ENCODE measurements at places on chromosomes 4 and X. TPM values are rescaled to one million over a fixed set of nuclear protein-coding genes. Genes with fewer than 3 reads are reported as not detected.

- ATAC-seq, result no peak
Observed at GRCh38 chrX:149060921-149061320, 444.2 kb downstream of the IDS start.

DNA sequence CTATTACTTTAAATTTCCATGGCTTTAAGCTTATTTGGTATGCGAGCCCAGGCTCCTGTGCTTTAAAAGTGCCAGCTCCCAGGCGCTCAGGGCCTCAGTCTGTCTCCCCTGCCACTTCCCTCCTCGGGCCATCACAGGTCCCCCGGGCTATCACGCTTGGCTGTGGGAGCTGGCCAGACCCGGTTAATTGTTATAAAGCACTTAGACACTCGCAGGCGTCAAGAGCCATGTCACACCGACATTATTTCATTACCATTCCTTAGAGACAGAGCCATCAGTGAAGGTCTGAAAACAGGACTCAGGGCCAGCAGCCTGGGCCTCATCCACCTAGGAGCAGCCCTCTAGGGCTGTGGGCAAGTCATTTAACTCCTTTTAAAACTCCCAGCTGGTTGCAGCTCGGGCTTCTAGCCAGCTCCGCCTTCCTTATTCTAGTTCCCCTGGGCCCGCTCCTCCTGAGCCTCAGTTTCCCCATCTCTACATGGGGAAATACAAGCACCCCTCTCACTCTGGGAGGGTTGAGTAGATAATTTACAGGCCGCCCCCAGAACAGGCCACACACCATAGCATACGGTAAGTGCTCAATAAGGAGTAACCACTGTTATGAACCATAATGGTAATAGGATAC, 99.0 kb downstream of the HMX1 start:
- no peak for ATAC-seq

DNA sequence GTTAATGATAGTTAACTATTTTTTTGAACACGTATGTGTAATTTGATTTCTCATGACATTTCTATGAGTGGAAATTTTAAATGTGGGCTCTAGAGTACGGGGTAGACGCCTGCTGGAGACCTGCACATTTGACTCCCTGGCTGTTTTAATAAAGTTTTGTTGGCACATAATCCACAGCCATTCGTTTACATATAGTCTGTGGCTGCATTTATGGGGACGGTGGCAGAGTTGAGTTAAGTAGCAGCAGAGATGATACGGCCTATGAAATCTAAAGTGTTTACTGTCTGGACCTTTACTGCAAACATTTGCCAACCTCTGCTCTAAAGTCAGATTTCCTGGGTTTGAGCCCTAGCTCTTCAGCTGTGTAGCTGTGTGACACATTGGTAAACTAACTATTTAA, 118.8 kb downstream of the CHRNA9 start:
- ATAC-seq, result no peak

GRCh38 chr4:147760176-147760575, 28.3 kb downstream of the ARHGAP10 start:
- ATAC-seq, result no peak

GRCh38 chr4:169619958-169620879, at the start of gene CLCN3:
CLCN3 (plus strand) TSS chr4:169620578; CDS start chr4:169635929, 15,351 bp downstream.
- peak; percentile 99 for ATAC-seq

GRCh38 chr4:112315446-112315845, 18.3 kb downstream of the ALPK1 start:
- ATAC-seq, result no peak

DNA sequence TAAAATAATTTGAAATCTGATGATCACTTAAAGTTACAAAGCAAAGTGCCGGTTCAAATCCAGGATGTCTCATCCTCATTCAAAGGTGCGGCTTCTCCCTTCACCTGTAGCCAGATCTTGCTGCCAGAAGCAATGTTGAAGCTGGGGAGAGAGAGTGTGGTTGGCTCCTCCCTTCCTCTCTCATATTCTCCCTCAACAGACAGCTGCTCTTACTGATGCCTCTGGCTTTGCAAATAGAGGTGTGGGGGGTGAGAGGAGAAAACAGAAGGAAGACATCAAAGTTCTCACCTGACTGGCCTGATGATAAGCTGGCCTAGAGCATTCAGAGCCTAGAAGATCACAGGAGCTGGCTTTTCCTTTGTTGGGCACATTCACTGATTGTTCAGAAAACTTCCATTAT, 28.3 kb upstream of the BTC start:
- ATAC-seq, result no peak

The C1QTNF7 gene
- 37.4 TPM for total RNA-seq

The GAB3 gene
- total RNA-seq, result 5.3 TPM
